T-cell (primary cell): ENCODE measurements at places on chromosomes 2 and 18. TPM values are rescaled to one million over a fixed set of nuclear protein-coding genes. Genes with fewer than 3 reads are reported as not detected.

GRCh38 chr2:157628477-157629415 lies at the start of gene ACVR1C:
ACVR1C (minus strand) TSS chr2:157628864; CDS start chr2:157628644, 220 bp downstream.
- peak; percentile 64 for DNase-seq

GRCh38 chr18:77254711-77255405 lies 5.2 kb downstream of the GALR1 start:
- DNase-seq, result no peak

DNA sequence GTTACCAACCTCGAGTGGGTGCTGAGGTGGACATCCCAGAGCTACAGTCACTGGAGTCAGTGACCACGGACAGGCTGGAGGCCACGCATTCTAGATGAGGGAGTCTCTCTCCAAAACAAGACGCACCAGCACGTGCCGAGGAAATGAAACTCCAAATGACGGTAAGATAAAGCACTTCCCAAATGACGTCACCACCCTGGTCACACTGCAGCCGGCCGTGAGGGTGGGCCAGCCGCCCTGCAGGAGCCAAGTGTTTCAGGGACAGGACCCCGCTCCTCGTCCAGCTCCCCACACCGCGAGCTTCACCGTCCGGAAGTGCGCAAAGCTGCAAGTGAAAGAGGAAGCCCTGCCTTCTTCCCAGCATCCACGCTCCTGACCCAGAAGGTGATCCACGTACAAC lies 99.4 kb downstream of the ZNF516 start:
- DNase-seq, result no peak

GRCh38 chr18:26719896-26720295 lies 145.6 kb downstream of the AQP4 start:
- DNase-seq, result no peak

DNA sequence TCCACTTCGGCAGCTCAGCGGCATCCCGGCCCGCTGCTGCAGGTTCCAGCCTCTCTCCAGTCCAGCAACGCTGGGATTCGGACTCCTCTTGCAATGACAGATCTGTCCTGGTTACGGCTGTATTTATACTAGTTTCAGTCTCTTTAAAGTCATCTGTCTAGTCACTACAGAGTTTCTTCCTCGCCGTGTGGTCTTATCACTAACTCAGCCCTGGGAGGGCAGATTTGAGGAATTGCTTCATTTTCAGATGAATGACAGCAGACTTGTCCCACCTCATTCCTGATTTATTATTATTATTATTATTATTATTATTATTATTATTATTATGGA lies 2.2 kb downstream of the KLHL29 start:
- DNase-seq, result no peak

- no peak for DNase-seq
These were observed 7.4 kb downstream of the SOCS6 start for GRCh38 chr18:70296289-70296688.

GRCh38 chr2:242060212-242060835 lies 190.8 kb downstream of the RTP5 start:
- DNase-seq, result no peak

GRCh38 chr2:19648583-19648982 lies 253.2 kb downstream of the TTC32 start:
- DNase-seq, result no peak

GRCh38 chr18:58046093-58046793 lies 2.2 kb downstream of the NEDD4L start:
- DNase-seq, result no peak

GRCh38 chr18:36419900-36420531 lies 122.5 kb downstream of the FHOD3 start:
- no peak for DNase-seq

- DNase-seq, result no peak
These were observed 91.5 kb downstream of the TEX51 start for GRCh38 chr2:126990200-126990599.

DNA sequence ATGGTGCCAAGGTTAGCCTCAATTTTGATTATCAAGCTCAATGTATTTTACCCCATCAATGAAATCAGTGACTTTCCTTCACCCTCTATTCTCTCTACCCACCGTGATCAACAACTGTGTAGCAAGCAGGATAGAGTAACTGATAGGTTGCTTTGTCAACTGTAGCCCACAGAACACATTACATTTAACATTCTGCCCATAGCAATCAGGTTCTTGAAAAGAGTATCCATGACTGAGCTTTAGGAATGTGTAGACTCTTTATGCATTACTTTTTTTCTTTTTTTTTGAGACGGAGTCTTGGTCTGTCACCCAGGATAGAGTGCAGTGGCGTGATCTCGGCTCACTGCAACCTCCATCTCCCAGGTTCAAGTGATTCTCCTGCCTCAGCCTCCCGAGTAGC lies 19.8 kb upstream of the VWA3B start:
- DNase-seq, result no peak

DNA sequence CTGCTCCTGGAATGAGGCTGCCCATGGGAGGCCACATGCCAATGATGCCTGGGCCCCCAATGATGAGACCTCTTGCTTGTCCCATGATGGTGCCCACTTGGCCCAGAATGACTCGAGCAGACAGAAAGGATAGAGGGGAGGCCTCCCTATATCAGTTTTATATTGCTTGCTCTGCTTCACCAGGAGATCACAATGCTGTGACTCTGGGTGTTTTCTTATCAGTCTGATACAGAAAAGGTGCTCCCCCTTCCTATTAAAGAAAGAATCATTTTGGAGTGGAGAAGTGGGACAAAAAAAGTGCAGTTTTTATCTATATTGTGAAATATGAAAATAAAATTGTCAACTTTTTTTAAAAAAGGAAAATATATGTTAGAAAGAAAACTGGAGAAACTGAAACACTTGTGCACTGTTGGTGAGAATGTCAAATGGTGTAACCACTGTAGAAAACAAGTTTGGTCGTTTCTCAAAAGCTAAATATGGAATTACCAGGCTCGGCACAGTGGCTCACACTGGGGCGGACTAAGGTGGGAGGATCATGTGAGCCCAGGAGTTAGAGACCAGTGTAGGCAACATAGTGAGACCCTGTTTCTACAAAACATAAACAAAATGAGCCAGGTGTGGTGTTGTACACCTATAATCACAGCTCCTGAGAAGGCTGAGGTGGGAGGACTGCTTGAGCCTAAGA lies 21.8 kb downstream of the LPIN2 start:
- no peak for DNase-seq

DNA sequence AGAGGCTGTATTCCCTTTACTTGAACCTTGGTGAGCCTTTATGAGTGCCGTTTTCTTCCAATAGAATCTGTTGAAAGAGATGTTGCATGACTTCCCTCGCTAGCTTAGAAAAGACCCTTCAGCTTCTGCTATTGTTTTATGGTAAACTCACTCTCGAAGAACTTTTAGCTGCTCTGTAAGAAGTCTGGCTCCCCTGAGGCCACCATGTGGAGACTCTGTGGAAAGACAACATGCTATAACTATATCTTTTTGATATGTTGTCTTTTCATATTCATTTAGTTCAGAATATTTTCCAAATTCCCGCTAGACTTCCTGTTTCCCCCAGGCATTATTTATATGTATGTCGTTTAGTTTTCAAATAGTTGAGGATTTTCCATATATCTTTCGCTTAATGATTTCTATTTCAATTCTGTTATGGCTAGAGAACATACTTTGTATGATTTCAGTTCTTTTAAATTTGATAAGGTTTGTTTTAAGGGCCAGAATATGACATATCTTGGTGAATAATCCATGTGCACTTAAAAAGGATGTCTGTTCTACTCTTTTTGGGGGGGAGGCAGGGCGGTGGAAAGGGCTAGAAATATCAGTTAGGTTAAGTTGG lies 64.1 kb downstream of the PTPN4 start:
- peak; percentile 12 for DNase-seq

- DNase-seq, result no peak
These were observed 55.4 kb upstream of the ACYP2 start for GRCh38 chr2:54059986-54060385.

GRCh38 chr2:188785061-188785460 lies 189.1 kb upstream of the COL3A1 start:
- DNase-seq, result no peak

DNA sequence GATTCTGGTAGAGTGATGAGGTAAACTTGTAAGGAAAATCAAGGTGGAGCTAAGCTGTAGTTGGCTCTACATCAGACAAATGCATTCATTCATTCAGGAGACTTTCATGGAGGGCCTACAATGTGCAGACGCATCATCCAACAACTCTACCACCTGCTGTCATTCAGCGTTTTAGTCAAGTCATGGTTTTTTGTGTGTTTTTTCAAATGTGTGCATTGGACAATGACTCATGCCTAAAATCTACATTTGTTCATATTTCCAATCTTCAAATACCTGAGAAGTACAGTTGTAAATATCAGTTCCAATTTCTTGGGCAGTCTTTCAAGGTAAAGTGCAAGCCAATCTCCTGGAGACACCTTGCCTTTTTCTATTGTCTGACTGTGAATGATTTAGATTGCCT lies 108.0 kb upstream of the LGALSL start:
- DNase-seq, result no peak

GRCh38 chr2:232887171-232887850 lies 17.2 kb downstream of the SNORC start:
- DNase-seq, result no peak

DNA sequence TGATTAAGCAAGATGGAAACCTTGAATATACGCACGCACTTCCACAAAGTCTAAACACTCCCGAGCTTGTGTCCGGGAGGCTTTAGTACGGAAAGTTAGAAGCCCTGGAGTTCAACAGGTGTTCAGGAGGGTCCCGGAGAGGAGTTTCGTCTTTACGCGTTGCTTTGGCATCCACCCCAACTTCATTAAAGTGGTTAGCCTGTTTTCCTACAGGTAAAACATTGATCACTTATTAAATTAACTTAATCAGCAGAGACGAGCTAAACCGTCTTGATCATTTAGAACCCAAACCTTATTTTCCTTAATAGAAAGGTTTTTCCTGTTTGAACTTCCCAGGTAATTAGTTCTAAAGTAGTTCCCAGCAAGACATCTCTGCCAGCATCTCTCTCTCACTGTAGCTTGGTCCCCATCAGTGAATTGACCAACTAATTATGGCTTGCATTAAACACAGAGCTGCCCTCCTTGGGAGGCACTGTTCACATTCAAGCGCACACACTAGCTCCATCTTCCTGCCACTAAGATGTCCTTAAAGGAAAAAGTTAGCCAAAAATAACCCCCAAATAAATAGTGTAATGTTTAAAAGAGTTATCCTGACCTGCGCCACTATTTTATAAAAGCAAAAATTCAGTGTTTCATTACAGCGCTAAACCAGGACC lies 1.4 kb downstream of the NPAS2 start:
- DNase-seq, result no peak

DNA sequence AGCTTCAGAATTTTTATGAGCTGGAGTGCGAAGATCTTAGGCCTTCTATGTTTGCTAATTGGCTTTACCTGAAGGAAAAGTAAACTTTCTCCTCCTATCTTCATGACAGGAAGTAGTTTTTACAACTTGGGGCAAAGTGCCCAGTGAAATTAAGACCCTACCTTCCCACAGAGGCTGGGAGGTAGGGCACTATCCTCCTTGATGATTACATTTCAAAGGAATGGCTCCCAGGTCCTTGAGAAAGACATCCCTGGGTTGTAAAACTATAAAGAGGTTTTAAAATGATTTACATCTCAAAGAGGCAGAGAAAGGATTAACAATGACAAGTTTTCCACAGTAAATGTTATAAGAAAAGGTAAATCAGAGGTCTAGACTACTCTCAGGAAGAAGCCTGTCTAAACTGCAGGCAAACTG lies 155.8 kb downstream of the CDH7 start:
- DNase-seq, result no peak

DNA sequence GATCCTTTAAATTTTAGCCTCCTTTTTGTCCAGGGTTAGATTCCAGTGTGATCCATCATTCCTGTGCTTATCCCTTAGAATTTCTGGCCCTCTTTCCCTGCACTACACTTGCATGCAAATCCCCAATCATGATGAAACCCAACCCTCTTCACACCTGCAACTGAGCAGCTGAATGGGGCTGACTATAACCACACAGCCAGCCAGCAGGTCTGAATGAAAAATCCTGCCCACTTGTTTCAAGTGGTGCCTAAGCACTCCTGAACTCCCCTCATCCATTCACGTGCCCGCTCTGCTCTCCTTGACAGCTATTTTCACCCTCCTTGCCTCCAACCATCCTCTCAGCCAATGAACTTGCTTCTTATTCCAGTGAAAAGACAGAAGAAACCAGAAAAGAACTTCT lies 80.5 kb upstream of the AFF3 start:
- DNase-seq, result no peak

DNA sequence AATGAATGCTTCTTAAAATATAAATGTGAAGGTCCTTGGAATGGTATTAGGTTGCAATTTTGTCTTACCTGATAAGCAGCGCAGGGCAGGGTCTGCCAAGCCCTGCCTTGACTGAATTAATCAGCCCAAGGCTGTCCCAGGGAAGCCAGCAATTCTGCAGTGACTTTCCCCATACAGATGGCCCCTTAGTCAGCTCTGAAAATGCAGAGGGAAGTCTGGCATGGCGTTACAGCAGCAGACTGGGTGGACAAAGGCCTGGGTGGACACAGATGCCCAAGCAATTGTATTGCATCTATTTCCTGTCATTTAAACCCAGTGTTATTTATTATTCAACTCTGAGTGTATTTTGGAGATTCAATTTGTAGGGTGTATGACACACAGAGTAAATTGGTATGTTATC lies 56.6 kb upstream of the NOL4 start:
- no peak for DNase-seq

DNA sequence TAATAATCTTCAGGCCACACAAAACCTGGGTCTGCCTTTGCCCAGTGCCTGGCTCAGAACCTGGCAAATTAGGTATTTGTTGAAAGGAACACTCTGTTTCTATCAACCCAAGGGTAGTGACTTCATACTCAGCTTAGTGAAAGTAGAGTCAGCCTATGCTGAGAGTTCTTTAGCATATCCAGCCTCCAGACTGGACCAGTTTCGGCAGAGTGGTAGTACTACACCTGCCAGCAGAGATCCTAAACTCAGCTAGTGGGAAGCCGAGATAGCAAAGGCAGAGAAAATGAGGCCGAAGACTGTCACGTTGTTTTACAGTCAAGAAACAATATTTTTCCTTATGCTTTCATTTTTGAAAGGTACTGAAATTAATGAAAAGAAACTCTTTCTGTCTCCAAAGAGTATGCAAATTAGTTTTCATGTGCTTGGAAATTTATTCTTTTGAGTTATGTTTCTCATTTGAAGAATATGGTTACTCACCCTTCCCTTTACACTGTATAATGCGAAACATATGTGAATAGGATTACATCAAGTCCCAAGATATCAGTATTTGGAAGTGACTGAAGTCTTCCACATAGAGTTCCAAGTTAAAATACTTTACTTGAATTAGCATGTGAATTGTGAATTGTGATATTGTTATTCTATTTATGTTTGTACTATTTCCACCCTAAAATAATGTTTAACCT lies 52.2 kb upstream of the UGP2 start:
- no peak for DNase-seq

DNA sequence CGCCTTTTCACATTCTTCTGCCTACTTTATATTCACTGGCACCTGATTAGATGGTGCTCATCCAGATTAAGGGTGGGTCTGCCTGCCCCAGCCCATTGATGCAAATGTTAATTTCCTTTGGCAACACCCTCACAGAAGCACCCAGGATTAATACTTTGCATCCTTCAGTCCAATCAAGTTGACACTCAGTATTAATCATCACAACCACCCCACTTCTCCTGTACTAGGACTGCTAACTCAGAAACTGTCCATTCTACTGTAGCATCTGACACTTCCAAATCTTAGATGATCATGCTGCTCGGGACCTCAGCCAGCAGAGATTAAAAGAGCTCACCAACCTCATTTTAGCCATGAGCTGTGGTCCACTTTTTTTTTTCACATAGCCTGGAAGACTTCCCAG lies 268.5 kb downstream of the SATB2 start:
- DNase-seq, result no peak

ITGB6 gene
- total RNA-seq, result not detected

ERLEC1 gene
- 25.2 TPM for total RNA-seq

FMNL2 gene
- 0.75 TPM for total RNA-seq

GPAT2 gene
- total RNA-seq, result 3.9 TPM

CFAP65 gene
- total RNA-seq, result not detected

ICA1L gene
- 2.0 TPM for total RNA-seq

CTDP1 gene
- total RNA-seq, result 49.2 TPM

GALNT3 gene
- total RNA-seq, result 6.6 TPM
